Heart right ventricle (tissue), 16 donors: ENCODE measurements at places on chromosomes 16 and 17. TPM values are rescaled to one million over a fixed set of nuclear protein-coding genes. Genes with fewer than 3 reads are reported as not detected.

Gene HNF1B
- not detected for total RNA-seq

Gene OTOA
- 0.15 TPM for total RNA-seq

Gene FA2H
- total RNA-seq, result not detected

Gene CDRT15L2
- not detected for total RNA-seq

Gene FOXN1
- total RNA-seq, result not detected

Gene FASN
- total RNA-seq, result 20.3 TPM

Gene IRX6
- total RNA-seq, result 2.1 TPM

Gene SPSB3
- 27.1 TPM for total RNA-seq

Gene STX1B
- 1.1 TPM for total RNA-seq

Gene PYDC1
- not detected for total RNA-seq

Gene KRT12
- not detected for total RNA-seq

Gene HS3ST4
- not detected for total RNA-seq

GRCh38 chr17:2797226-2797625, 988 bp downstream of the RAP1GAP2 start:
- no peak for DNase-seq

- no peak for DNase-seq
These were observed 238.6 kb upstream of the GSE1 start for GRCh38 chr16:85374571-85374872.

DNA sequence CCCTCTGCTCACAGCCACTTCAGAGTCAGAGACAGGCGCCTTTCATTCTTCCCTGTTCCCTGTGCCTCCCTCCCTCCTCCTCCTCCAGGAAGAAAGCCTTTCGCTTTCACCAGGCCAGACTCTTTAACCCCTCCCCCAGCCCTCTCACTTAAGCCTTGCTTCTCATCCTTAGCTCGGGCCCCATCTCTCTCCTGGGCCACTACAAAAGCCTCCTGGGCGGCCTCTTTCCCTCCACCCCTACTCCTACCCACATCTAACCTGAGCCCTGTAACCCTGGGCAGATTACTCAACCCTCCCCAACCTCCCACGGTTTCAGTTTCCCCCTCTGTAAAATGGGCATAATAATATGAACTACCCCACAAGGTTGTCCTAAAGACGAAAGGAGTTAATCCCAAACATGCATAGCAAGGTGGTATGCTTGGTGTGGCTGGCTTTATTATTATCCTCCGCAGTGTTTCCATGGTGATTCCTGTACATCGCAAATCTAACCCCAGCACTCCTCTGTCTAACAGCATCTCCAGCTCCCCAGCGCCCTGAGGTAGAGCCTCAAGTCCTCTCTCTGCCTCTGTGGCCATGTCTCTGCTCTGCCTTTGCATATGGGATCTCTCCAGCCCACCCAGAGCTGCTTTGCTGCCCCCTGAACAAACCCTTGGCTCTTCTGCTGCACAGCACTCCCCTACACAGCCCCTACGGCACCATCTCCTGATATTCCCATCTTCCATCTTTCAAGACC, 17.7 kb downstream of the PIMREG start:
- no peak for DNase-seq

DNA sequence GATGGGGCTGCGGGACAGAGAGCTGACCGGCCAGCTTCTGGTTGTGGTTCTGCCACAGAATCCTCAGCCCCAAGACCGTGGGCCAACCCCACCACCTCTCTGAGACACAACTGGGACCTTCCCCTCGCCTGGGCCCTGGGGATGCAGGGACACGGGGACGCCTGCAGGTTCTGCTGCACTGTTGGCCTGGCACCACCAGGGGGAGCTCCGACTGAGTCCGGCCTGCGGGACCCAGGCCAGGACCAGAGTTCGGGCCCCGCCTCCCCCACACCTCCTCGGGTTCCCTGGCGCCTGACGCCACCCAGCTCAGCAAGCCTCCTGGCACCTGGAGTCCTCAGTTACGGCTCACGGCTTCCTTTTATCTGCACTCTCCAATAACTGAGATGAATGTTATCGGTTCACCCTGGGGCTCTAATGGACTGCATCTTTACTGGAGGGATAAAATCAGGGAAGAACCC, 27.3 kb downstream of the TBC1D16 start:
- DNase-seq, result peak; percentile 63

- no peak for DNase-seq
These were observed 261.1 kb downstream of the RBFOX3 start for GRCh38 chr17:79349506-79350400.

- DNase-seq, result no peak
These were observed 23.0 kb downstream of the NAGPA start for GRCh38 chr16:5010576-5011329.

GRCh38 chr16:11684231-11685025, 16.2 kb downstream of the SNN start:
- DNase-seq, result no peak

DNA sequence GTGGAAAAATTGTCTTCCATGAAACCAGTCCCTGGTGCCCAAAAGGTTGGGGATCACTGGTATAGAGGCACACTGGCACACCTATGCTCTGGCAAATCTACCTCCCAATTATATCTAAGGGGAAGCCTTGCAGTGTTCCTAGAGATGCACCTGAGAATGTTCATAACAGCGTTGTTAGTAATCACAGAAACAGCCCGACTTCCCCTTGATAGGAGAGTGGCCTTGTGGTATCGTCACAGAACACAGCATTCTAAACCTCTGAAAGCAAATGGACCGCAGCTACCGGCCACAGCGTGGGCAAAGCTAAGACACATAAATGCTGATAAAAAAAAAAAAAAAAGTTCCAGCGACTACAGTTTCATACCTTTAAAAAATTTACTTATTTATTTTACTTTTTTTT, 39.1 kb upstream of the ADGRG1 start:
- no peak for DNase-seq

DNA sequence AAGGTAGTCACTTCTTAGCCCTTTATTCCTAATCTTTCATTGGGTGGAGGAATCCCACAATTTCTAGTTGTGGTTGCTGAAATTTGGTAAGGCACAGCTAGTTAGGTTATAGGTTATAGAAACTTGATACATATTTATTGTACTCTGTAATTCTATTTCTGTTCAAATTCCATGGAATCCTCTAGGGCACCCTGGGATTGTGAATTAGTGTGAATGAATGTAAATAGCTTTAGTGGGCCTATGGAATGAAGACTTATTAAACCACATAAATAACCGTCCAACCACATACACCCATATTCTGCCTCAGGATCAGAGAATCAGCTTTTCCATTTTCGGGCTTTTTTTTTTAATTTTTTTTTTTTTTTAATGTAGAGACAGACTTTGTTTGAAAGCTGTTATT, 9.2 kb downstream of the TANC2 start:
- DNase-seq, result no peak
